Amygdala (tissue), 56 donors: ENCODE measurements at places on chromosomes 16 and 17.

GRCh38 chr17:18129041-18129502 lies 20.5 kb downstream of the MYO15A start:
- peak; percentile 12 for DNase-seq

DNA sequence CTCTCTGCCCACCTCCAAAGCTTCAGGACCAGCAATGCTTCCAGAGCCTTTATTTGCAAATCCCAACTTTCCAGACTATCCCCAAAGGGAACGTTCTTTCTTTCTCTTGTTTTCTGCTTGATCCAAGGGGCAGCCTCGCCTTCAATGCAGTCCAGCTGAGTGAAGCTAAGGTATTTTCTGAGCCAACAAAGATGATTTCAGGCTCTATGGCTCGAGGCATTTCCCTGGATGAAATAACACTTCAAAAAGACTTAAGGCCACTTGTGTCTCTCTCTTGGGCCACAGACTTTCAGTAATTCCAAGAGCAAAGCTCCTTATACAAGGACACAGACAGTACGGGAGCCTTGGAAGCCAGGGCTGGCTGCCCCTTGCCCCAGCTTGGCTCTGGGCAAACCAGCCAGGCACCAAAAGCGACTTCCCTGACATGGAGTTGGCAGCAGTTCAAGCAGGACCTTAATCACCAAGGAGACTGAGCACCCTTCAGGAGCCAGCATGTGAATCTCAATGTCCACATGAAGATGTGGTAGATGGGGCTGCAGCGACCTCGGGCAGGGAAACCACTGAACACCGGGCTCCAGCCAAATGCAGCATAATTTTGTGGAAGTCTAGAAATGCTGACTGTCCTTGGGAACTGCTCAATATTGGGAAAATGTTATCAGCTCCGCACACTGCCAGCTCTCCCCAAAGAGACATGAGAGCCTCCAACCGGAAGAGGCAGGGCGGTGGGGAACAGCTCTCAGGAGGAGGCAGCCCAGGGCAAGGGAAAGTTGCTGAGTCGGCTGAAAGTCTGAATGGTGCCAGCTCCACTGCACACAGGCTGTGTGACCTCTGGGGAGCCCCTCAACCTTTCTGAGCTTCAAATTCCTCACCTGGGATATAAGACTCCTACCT lies 39.0 kb downstream of the TK2 start:
- no peak for DNase-seq

DNA sequence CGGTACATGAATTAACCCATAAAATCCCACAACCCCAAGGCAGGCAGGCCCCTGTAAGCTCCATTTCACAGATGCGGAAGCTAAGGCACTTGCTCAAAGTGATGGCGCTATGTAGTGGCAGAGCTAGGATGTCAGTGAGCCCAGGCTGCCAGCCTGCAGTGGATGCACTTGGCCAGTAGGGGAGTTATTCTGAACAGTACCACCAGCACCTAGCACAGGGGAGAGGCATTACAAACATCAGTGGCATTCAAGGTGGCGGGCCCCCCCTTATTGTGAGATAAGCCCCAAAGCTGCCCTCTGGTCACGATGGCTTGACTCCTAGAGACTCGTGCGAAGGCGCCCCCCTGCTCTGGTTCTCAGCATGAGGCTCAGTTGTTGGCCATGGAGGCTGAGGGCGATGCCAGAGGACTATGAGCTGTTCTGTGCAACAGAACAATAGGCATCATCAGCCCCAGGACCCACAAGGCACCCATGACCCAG lies 33.8 kb downstream of the GTF3C1 start:
- DNase-seq, result no peak

DNA sequence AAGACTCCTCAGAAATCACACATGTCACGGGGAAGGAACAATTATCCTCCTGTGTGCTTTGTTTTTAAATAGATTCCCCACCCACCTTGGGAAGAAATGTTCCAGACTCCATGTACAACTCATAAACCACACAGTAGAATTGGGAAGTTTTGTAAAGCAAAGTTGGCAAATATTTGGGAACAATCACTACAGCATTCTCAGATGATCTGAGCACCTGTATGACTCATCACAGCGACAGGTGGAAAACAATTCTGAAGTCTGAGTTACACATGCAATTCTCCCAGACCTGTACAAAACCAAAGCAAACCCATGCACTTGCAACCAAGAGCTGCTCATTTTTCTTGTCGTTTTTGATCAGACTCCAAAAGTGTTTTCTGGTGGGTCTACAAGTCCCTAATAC lies 14.4 kb upstream of the MYLK3 start:
- DNase-seq, result no peak

- DNase-seq, result no peak
Measured at GRCh38 chr16:3974751-3975150, 94.2 kb upstream of the CREBBP start.
